CD4-positive, CD25-positive, alpha-beta regulatory T cell (primary cell): ENCODE measurements at places on chromosomes 11 and 22. TPM values are rescaled to one million over a fixed set of nuclear protein-coding genes. Genes with fewer than 3 reads are reported as not detected.

GRCh38 chr11:70710601-70711000 lies 312.3 kb downstream of the CTTN start:
- no peak overlapping the region for H3K4me3 ChIP-seq
- no peaks in the 10 kb centered on the region for H3K36me3 ChIP-seq
- DNase-seq = no peak
- no peak overlapping the region for H3K27ac ChIP-seq

DNA sequence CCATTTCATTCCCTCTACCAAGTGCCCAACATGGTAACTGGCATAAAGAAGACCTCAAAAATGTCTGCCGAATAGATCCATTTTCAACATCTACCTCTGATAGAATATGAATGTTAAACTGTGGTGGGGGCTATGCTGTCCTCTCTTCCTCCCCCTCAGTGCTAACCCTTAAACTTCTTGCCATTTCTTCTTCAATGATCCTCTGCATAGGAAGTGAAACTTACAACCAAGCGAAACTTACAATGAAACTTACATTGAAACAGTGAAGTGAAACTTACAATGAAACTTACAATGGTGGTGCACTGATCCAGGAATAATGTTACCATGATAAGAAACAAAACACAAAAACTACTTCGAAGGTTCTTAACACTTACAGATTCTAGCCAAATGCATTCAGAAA lies 4.7 kb downstream of the RTCB start:
- no peak overlapping the region for H3K4me3 ChIP-seq
- peaks cover 21% of the 10 kb centered on the region for H3K4me1 ChIP-seq
- no peak for DNase-seq
- H3K27me3 ChIP-seq = no peaks in the 10 kb centered on the region
- no peak overlapping the region for H3K27ac ChIP-seq

DNA sequence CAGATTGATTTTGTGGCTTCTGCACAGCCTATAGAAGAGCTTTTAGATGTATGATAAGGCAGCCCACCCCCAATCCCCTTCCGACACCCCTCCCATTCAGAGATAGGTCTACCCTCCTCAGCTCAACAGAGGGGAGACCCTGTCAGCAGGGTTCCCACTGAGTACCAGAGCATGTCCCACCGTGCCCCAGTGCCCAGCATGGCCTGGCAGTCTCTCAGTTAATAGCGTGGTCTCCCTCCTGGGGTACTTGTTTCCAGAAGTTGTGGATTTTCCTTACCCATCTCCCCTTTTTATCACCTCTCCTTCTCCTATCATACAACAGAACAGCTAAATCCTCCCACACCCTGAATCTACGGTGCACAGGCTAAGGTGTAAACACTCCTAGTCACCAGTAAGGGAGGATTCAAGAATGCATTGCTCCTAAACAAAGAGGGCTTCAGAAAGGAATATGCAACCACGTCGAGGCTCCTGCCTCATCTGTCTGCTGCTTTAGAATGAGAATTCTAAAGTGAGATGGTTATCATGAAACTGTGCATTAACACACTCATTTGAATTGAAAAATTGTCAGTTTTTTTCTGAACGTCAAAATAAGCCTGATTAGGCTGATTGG lies 6.7 kb downstream of the PLAAT2 start:
- no peaks in the 10 kb centered on the region for H3K27me3 ChIP-seq
- H3K4me3 ChIP-seq = no peak overlapping the region
- H3K27ac ChIP-seq = no peak overlapping the region
- no peak for DNase-seq
- peaks cover 52% of the 10 kb centered on the region for H3K4me1 ChIP-seq

DNA sequence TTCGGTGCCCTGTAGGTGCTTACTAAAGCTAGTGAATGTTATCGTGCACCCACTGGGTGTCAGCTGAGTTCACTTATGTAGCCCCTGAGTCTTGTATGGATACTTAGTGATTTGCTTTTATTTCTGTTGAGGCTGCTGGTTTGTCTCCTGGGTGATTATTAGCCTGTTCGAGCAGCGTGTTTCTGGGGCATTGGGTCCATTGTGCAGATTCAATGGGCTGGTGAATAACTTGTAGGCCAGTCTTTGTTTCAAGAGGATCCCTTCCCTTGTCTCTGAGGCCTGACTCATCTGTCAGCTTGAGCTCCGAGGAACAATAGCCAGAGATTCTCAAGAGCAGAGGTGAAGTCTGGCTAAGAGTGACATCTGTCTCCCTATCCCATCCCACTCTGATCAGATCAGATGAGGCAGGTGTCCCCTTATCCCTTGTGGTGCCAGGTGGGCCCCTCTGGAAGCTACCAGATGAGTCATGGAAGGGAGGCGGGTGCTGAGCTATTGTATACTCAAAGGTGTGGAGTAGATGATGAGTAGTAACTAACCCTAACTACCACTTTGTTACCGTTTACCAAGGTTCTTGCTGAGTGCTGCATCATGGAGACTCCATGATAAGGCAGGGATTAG lies 3.7 kb downstream of the MIAT start:
- no peak overlapping the region for H3K27ac ChIP-seq
- DNase-seq = no peak
- peaks cover 11% of the 10 kb centered on the region for H3K36me3 ChIP-seq
- H3K4me3 ChIP-seq = no peak overlapping the region

DNA sequence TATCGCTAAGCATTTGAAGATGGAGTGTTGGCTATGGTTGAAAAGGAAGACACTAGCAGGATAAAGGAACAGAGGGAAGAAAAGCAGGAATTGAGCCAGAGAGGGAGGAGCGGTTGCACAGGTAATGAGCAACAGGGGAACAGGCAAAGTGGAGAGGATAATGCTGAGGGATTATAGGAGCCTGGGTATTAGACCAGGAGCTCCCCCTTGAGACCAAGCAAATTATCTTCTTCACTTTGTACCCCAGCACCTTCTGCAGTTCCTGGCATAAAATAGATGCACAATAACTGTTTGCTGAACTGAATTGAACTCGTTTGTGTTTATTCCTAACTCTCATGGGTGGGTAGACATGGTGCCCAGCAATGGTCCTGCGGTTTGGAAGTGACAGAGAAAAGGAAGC lies 54.6 kb upstream of the OR5P2 start:
- peaks cover 2% of the 10 kb centered on the region for H3K27me3 ChIP-seq
- no peaks in the 10 kb centered on the region for H3K4me1 ChIP-seq
- H3K27ac ChIP-seq = no peak overlapping the region
- no peak for DNase-seq
- H3K4me3 ChIP-seq = no peak overlapping the region
- H3K36me3 ChIP-seq = no peaks in the 10 kb centered on the region

GRCh38 chr11:124746621-124747243 lies 5.3 kb downstream of the VSIG2 start:
- no peaks in the 10 kb centered on the region for H3K36me3 ChIP-seq
- H3K4me3 ChIP-seq = peak overlapping the region; percentile 86
- DNase-seq = peak; percentile 83
- H3K4me1 ChIP-seq = peaks cover 7% of the 10 kb centered on the region
- no peaks in the 10 kb centered on the region for H3K27me3 ChIP-seq
- H3K27ac ChIP-seq = peak overlapping the region; percentile 45

GRCh38 chr11:75355051-75355450 lies 3.6 kb upstream of the ARRB1 start:
- H3K36me3 ChIP-seq = no peaks in the 10 kb centered on the region
- H3K27me3 ChIP-seq = no peaks in the 10 kb centered on the region
- peaks cover 28% of the 10 kb centered on the region for H3K4me1 ChIP-seq
- no peak for DNase-seq
- H3K27ac ChIP-seq = no peak overlapping the region

The LRRC74B gene
- not detected for polyA plus RNA-seq

The GRAMD1B gene
- polyA plus RNA-seq = 4.3 TPM

The OR52E8 gene
- polyA plus RNA-seq = not detected

The PELI3 gene
- polyA plus RNA-seq = 4.9 TPM
